ENCODE measurements at places on chromosomes 13 and 19.

GRCh38 chr19:1132552-1133383 is 29.0 kb downstream of the GPX4 start:
- DNase-seq = no peak

GRCh38 chr19:2802826-2803225 is 16.8 kb upstream of the ZNF554 start:
- no peak for DNase-seq

DNA sequence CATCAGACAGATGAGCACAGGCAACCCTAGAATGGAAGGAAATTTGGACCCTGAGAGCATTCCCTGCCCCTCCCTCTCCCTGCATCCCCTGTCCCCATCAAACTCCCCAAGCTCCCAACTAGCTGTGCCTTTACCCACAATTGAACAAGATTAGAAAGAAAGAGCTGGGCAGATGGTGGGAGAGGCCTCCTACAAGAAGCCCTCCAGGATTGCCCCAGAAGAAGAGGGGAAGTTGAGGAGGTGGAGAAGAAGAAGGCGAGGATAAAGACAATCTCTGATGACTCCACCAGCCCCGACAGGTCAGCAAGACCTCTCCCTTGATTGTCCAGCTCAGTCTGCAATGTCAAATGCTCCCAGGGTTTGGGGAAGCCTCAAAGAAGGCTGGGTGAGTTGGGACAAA is 11.9 kb downstream of the UNC13A start:
- DNase-seq = no peak

DNA sequence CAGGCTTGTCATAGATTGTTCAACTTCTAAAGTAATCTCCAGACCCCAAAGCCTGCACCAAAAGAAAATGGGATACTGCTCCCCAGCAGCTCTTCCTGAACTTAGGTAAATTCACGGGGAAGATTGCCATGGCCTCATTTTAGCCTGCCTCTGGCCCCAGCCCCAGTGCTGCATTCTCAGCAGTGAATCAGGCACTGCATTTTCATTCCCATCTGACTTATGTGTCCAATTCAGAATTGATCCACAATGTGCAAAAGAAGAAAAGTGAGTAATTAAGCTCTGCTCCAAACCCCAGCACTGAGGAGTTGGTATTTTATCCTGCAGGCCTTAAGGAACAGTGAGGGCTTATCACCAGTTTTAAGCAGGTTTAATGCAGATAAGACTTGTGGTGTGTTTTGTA is 176.4 kb downstream of the KCTD12 start:
- no peak for DNase-seq

DNA sequence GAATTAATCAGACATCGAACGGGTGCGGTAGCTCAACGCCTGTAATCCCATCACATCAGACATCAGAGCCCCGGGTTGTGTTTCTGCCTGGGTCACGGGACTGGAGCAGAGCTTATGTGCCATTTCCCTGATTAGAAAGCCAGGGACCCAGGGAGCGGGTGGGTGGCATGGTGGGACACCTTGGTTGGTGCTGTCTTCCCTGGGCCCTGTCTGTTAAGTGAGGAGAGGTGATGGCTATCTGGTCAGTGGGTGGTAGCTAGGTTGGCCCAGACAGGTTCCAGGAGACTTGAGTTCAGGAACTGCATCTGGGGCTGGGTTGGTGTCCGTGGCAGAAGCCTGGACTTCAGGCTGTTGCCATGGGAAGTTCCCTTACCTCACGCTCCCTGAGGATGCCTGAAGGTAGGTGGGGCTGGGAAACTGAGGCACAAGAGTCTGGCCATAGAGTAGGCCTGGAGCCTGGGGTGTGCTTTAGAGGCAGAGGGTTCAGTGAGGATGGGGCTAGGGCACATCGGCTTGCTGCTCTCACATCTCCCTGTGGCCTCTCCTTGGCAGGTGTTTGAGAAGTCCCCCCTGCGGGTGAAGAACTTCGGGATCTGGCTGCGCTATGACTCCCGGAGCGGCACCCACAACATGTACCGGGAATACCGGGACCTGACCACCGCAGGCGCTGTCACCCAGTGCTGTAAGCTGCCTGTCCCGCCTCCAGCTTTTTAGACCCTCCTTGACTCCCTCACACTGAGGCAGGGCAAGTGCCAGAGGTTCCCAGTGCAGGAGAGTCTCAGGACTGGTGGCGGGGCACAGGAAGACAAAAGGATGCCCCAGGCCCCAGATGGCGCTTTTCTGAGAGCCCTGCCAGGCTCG is 2.1 kb downstream of the RPL18A start:
- DNase-seq = no peak

GRCh38 chr13:114062754-114063153 is 69.7 kb downstream of the RASA3 start:
- no peak for DNase-seq

DNA sequence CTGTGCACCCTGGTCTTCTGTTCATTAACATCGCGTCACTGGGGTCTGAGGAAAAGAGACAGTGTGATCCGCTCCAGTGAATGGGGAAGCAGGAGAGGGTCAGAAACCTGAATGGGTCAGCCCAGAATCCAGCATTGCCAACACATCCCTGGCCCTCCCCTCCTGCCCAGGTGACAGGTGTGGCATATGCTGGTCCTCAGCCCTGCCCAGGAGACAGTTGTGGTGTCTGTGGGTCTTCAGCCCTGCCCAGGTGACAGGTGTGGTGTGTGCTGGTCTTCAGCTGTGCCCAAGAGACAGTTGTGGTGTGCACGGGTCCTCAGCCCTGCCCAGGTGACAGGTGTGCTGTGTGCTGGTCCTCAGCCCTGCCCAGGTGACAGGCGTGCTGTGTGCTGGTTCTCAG is 8.0 kb downstream of the TFDP1 start:
- DNase-seq = no peak

GRCh38 chr13:41820581-41821237 is 140.2 kb downstream of the VWA8 start:
- no peak for DNase-seq

GRCh38 chr19:41308450-41309179 is 1.4 kb upstream of the CCDC97 start:
- peak; percentile 91 for DNase-seq

GRCh38 chr13:73158851-73159250 is 100.0 kb downstream of the KLF5 start:
- DNase-seq = no peak

DNA sequence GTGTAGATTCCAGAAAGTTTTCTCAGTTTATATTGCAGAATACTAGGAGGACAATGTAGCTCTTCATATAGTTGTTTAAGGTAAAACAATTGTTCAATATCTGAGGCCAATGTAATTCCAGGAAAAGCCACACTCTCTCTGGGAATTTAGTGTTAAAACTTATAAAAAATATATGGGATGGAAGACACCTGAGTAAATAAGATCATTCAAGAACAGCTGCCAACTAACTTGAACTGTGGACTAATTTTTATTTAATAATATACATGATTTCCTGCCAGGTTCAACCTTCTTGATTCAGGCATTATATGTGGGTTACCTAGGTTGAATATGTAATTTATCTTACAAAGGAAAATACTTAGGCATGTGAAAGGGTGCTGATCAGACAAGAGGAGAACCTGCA is 841.1 kb upstream of the PRR20A start:
- no peak for DNase-seq

GRCh38 chr19:28972058-28972852 is 240.7 kb downstream of the UQCRFS1 start:
- DNase-seq = no peak

- DNase-seq = no peak
Measured at GRCh38 chr13:67148161-67148571, 82.0 kb downstream of the PCDH9 start.

Data from renal pelvis (tissue), 12 donors.